ENCODE measurements at places on chromosomes 3 and 15. TPM values are rescaled to one million over a fixed set of nuclear protein-coding genes. Genes with fewer than 3 reads are reported as not detected.

The RTP4 gene
- polyA plus RNA-seq: 0.65 TPM

The GASK1A gene
- polyA plus RNA-seq: 5.6 TPM

- no peak for DNase-seq
These were observed 6.7 kb upstream of the RPL14 start for GRCh38 chr3:40450438-40450837.

DNA sequence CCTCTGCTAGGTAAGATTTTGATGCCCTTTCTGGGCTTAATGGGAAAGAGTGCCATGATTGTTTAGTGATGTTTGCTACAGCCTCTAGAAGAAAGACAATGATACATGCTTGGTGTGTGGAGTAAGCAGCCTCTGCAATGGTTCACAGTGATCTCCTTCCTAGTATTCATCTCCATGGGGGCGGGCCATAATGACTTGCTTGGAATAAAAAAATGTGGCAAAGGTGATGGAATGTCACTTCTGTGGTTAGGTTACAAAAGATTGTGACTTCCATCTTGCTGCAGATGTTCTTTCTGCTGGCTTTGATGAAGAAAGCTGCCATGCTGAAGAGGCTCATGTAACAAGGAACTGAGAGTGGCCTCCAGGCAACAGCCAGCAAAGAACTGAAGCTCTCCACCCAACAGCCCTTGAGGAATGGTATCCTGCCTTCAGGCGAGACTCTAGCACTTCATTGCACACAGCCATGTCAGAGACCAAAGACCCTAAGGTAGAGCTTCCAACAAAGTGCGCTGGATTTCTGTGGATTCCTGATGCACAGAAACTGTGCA, 139.1 kb upstream of the LRIG1 start:
- no peak for DNase-seq

GRCh38 chr3:10149226-10149625, 7.6 kb downstream of the VHL start:
- DNase-seq: no peak

DNA sequence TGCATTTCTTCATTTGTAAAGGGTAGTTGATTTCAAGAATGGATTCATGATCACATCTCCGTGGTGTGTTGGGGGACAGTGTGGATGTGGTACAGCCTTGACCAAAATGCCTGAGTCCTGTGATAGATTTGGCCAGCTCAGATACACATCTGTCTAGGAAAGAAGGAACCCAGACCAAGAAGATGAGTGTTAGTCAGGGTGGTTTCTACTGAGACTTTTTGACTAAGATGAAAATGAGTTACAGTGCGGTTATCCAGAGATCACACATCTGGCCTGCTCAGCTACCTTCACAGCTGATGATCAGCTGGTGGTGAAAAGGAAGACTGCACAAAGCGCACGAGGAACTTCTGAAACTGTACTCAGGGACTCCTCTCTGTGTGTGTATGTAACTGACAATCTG, 68.0 kb downstream of the FNDC3B start:
- DNase-seq: no peak

DNA sequence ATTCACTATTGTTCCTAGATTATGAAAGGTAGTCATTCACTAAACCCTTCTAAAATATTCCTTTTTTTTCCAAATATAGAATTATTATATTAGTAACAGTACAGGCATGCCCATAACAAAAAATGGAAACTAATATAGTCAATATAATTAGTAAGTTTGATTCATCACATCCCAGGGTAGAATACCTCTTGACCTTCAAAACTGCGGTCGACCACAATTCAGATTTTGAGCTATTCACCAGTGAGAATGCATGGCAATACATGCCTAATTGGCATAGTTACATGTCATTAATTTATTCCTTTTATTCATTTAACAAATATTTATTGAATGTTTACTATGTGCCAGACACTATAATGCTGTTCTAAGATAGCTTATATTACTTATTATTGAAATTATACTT, 98.0 kb downstream of the CHL1 start:
- DNase-seq: no peak

- DNase-seq: no peak
These were observed 12.4 kb upstream of the ABHD2 start for GRCh38 chr15:89075846-89076245.

DNA sequence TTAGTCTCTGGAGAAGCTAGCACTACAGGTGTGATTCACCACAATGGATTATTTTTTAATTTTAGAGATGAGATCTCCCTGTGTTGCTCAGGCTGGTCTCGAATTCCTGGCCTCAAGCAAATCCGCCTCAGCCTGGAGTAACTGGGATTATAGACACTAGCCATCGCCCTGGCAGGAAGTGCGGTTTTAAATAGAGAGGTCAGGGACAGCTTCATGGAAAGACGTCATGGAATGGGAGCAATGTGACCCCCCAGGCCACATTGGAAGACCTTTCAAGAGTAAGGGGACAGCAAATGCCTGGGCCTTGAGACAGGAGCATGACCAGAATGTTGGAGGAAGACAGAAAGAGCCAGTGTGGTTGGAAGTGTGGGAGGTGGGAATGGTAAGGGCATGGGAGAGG, 2.2 kb upstream of the ISG20 start:
- no peak for DNase-seq

Measured in renal cortex interstitium (tissue), 15 donors.